Breast epithelium (tissue), 4 donors: ENCODE measurements at places on chromosomes 7 and 10.

DNA sequence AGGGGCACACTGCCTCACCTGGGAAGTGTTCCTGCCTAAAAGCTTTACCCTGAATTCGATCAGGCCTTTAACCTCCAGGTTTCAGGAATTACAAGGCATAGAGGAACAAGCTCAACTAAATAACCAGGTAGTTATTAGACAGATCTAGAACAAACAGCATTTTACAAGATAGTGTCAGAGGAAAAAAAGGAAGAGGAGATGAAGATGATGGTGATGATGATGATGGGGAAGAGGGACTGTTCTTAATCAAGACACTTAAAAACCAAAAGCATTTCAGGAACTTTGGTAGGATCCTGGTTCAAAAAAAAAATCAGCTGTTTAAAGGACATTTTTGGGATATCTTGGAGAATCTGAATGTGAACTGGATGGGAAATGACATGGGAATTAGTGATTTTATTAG is 11.5 kb downstream of the RBM17 start:
- DNase-seq, result no peak

- no peak for DNase-seq
Observed at GRCh38 chr7:138000081-138000701, 1.7 kb downstream of the CREB3L2 start.

- DNase-seq, result no peak
Observed at GRCh38 chr10:122149561-122150505, 121.3 kb upstream of the BTBD16 start.

GRCh38 chr10:126536148-126536547 is 134.3 kb downstream of the C10orf90 start:
- no peak for DNase-seq

DNA sequence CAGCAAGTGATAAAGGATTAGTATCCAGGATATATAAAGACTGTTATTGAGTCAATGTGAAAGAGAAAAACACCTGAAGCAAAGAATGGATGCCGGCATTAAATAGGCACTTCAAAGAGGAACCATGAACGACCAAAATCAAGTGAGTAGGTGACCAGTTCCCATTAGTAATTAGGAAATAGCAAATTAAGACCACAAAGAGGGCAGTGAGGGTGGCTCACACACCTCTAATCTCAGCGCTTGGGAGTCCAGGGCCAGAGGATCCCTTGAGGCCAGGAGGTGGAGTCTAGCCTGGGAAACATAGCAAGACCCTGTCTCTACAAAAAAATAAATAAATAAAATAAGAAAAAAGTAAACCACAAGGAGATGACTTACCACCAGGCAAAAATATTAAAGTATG is 1.5 kb upstream of the ANTXRL start:
- no peak for DNase-seq

DNA sequence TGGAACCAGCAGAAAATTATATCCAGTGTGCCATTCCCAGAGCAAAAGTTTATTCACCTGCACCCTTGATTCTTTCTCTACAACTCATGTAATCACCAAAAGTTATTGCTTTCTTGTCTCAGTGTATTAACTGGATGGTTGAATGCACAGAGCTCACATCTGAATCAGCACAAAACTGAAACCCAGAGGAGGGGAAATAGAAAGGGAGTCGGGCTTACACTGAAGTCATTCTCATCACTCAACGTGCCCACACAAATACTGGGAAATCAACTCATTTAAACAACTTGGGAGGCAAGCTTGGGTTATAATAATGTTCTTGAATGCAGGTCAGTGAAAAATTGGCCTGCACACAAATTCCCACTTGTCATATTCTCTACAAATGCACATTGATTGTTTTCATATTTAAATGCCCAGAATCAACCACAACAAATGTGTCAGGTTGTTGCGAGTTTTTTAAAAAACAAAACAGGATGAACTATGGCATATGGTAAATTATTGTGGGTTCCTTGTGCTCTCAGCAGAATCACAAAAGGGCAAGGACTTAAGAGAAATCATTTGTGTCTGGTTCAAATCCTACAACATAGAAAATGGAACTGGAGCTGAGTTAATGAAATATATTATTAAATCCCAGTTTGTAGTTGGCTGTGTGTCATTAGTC is 125.9 kb upstream of the NOBOX start:
- DNase-seq, result no peak

- no peak for DNase-seq
Observed at GRCh38 chr7:111190804-111191203, 99.9 kb downstream of the LRRN3 start.

DNA sequence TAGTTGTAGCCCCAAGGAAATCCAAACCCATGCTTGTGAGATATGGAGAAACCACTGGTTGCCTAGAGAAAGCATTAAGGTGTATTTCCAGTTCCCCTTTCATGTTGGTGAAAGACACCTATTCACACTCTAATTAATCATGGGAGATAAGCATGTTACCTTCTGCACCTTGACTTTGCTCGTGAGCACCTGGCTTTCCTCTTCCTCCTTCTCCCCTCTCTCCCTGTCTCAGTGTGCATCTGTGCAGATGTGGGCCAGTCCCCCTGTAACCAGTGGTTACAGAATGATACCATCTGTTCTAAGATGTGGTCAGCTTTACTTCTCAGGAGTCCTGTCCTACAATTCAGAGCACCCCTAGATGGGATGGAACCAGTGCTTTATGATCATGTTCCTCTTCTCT is 160.6 kb downstream of the LCOR start:
- DNase-seq, result no peak

DNA sequence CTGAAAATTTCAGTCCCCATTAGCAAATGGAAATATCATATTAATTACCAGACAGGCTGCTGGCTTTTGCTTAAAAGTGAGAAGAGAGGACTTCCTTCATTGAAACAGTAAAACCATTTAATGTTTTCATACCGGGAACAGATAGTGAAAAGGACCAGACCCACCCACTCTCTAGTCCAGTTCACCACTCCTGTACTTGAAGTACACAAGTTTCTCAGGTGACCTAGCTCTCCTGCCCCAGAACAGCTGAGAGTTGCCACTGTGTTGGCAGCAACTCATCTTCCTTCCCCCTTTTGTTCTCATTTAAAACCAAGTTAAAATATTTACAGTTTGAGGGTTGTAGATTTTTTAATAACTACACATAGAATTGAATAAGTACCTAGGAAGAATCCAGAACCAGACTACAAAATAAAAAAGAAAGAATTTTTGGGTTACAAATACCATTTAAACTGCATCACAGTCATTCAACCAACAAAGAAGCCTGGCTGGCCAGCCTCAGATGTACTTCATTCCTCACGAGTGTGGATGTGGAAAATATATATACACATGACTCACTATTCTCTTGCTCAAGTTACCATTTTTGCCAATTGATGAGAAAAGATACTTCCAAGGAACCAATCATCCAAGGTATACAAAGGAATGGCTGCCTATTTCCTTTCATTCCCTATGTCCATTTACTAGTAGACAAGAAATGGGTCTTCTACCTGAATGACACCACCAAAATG is 68.1 kb downstream of the VPS41 start:
- DNase-seq, result no peak

GRCh38 chr10:132316133-132316532 is 8.4 kb upstream of the STK32C start:
- no peak for DNase-seq

GRCh38 chr7:22001345-22002004 is 55.8 kb upstream of the CDCA7L start:
- DNase-seq, result no peak

GRCh38 chr7:133582766-133583523 is 330.1 kb downstream of the EXOC4 start:
- no peak for DNase-seq

DNA sequence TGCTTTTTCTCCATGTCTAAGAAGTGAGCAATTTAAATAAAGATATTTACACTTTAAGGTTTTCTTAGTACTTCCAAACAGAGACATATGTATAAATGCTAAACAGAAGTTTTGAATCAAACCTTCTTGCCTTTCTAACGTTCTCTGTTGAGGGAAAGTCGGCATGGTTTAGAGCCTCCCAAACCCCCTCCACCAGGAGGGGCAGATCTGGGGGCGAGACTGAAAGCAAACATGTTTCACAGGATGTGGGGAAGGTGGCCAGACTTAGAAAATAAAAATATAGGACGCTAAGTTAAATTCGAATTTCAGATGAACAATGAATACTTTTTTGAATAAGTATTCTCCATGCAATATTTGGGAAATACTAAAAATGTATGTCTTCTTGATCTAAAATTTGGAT is 208.3 kb upstream of the SHH start:
- no peak for DNase-seq

DNA sequence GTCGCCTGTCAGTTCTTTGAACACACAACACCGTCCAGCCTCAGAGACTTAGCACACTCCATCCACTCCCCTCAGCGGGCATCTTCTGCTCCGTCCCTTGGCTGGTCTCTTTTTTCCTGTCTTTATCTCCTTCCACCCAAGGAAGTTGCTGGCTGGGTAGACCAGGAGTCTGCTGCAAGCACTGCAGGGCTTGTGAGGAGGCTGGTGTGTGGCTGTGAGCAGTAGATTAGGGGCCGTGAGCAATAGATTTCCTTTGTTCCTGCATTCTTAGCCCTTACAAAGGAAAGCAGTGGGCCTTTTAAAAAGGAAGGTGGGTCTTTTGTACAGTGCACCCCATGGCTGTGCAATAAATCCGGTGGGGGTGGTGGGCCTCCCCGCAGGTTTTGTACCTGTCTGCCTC is 100.3 kb upstream of the BTBD16 start:
- DNase-seq, result no peak

DNA sequence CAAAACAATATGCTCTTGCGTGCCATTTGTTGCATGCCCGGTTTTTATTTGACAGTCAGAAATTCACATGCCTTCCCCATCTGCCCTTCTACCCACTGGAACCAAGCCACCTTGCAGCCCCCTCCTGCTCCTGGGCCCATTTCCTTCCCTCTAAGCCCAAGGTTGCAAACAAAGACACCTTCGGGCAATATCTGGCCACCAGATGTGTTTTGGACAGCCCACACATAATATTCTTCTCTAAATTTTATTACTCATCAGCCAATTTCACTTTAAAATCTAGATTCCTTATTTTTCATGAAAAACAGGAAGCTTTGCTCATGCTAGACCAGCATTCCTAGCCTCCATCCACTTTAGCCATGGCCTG is 18.2 kb upstream of the C10orf105 start:
- no peak for DNase-seq

- DNase-seq, result no peak
Observed at GRCh38 chr10:93096901-93097300, 23.2 kb downstream of the CYP26A1 start.

GRCh38 chr7:47503281-47503680 is 78.6 kb downstream of the TNS3 start:
- DNase-seq, result no peak

GRCh38 chr10:69089638-69090599 is 2.0 kb downstream of the SRGN start:
- peak; percentile 20 for DNase-seq

DNA sequence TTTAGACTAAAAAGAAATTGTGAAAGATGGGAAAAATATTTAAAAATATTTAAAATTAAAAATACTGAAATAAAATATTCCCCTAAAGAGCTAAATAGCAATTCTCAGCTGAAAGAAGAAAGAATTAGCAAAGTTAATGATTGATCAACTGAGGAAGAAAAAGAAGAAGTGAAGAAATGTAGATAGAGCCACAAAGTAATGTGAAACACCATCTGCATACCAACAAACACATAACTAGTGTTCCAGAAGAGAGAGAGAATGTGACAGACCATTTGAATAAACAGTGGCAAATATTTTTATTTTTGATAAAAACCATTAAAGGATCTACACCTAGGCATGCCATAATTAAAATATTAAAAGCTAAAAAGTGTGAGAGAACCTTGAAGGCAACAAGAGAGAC is 784.5 kb upstream of the ZWINT start:
- DNase-seq, result no peak

GRCh38 chr10:112658900-112659638 is 212.1 kb downstream of the VTI1A start:
- DNase-seq, result no peak

- DNase-seq, result no peak
Observed at GRCh38 chr7:104643587-104644217, 315.3 kb downstream of the LHFPL3 start.

- no peak for DNase-seq
Observed at GRCh38 chr10:99621454-99622251, 1.4 kb upstream of the SLC25A28 start.

DNA sequence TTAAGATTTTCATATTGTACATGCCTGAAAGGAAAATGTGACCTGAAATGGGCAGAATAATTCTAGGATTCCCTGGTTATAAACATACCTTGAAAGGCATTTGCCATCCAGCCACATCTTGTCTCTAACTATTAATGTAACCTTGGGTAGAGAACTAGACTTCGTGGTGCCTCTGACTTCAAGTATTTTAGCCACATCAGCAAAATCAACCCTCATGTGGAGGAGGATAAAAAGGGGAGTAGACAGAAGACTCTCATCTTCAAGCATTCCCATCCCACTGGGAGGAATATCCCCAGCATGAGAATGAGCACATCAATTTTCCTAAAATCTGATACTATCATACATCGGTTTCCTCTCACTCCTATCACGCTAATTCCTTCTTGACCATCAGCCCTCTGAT is 164.7 kb upstream of the NOBOX start:
- no peak for DNase-seq

DNA sequence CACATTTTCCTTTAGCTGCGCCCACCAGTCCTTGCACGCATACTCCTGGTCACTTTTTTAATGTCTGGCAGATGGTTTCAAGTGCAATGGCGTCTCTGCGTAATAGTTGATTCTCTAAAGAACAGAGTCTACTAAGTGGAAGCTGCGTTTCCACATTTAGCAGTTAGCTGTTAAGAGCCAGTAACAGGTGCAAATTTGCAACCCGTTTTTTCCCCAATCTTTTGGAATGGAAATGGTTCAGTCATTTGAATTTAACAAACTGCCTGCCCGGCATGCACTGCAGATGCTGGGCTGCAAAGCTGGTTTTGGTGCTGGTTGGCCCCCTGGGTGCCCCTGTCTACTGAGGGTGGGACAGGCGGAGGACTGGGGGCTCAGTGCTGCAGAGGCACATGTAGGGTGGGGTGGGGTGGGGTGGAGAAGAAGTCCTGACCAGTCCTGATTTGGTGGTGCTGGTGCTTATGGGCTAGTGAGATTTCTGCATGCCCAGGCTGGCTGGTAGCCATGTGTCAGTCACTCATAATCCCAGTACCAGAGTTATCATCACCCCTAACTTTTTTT is 43.9 kb downstream of the CUX1 start:
- DNase-seq, result no peak

GRCh38 chr10:36817898-36818297 is 307.5 kb upstream of the ANKRD30A start:
- no peak for DNase-seq

DNA sequence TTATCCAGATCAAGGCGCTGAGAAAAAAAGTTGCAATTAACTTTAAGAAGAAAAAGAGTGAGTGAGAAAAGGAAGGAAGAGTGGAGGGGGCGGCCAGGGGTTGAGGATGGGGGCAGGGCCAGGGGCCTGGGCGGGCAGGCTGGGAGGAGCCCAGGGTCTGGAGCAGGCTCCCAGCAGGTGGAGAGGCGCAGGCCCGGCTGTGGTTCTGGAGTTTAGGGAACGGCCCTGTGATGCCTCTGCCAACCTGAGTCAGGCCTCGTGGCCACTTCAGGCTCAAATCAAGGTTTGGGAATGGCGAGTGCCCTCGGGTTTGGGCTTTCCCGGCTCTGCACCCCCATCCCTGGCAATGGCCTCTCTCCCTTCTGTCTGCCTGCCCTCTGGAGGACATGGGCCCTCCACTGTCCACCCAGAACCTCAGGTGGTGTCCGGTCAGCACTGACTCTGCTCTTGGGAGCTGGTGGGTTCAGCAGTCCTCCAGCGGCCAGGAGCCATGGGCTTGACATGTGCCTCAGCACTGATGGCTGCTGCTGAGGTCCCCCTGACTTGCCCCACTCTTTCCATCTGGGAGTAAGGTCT is 41.0 kb upstream of the EMX2 start:
- DNase-seq, result no peak

- no peak for DNase-seq
Observed at GRCh38 chr10:90969947-90970673, 49.2 kb upstream of the ANKRD1 start.
